ENCODE measurements at places on chromosomes 6 and 20.
A peak's percentile ranks its signal among the peaks of the same experiment; 100 is the strongest.

- DNase-seq, result no peak
These were observed 76.5 kb downstream of the TULP4 start for GRCh38 chr6:158388727-158389126.

GRCh38 chr6:34554291-34555006 lies 1.7 kb downstream of the SPDEF start:
- DNase-seq, result no peak

- DNase-seq, result no peak
These were observed 53.3 kb downstream of the KCNS1 start for GRCh38 chr20:45047581-45048119.

GRCh38 chr20:18971121-18971520 lies 157.5 kb downstream of the SCP2D1 start:
- DNase-seq, result no peak

GRCh38 chr6:149065658-149066556 lies 251.6 kb upstream of the TAB2 start:
- DNase-seq, result peak; percentile 64

All from CD4-positive, alpha-beta T cell treated with Interleukin-1 beta for 1 hour (primary cell).